Choroid plexus epithelial cell (primary cell): ENCODE measurements at places on chromosomes 7 and 10.

GRCh38 chr10:124156524-124157260, 63.3 kb upstream of the CHST15 start:
- no peak for DNase-seq

DNA sequence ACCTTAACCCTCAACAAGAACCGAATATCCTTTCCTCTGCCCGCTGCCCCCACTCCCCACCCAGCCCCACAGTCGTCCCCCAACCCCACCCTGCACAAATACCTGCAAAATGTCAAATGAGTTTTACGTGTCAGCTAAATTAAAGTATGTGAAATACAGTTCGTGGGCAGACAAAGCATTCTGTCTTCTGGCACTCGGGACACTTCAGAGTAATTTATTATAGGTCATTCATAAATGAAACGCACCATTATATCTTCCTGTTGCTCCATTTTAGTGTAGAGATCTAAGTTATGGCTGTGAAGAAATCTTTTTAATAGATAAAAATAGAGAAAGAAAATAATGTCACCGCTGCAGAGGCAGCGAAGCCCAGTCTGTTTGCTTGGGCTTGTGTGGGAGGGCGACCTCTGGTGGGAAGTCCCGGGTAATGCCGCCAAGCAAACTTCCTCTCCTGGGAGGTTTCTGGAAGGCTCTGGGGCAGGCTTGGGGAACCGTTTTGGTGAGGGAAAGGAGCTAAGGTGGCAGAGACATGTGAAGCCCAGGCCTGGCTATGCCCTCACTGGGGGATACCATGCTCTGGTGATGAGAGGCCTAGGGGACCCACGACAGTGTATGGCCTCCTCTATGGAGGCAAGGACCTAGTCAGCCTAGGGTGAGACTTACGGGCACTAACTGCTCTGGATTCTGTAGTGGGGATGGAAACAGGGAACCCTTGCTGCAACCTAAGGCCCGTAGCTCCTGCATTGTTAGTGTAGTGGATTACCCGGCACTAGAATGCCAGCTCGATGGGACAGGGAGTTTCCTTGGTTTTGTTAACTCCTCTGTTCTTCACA, 604.9 kb downstream of the LRMDA start:
- peak; percentile 81 for DNase-seq

- DNase-seq: peak; percentile 39
Measured at GRCh38 chr7:116777651-116778281, 84.6 kb upstream of the CAPZA2 start.

DNA sequence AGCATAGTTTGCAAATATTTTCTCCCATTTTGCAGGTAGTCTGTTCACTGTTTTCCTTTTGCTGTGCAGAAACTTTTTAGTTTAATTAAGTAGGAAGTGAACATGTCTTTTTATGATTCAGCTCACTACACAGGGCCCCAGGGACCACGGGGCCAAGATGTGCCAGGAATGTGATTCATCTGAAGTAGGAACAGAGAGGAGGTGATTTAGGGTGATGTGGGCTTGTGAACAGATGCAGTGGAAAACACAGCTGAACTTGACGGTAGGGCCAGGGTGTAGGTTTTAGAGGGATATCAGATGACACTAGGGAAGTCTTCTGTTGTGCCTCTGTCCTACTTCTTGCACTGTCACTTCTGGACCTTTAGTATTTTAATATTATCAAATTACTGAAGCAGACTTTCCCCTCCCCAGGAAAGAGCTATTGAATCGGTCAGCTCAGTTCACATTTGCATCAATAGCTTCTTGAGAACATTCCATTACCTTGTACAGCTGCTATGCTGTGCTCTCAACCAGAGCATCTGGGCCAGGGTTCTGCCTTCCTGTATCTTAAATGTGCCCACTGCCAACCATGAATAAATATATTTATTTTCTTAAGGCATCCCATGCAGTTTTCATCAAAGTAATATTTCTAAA, 96.9 kb downstream of the OSBPL3 start:
- DNase-seq: peak; percentile 92

- no peak for DNase-seq
Measured at GRCh38 chr10:59633063-59633462, 76.6 kb downstream of the SLC16A9 start.

GRCh38 chr10:4983615-4984216, 19.9 kb downstream of the AKR1C2 start:
- DNase-seq: no peak
